NCI-H1436 treated with DMSO at 0.1 percent for 48 hours (cell line): ENCODE measurements at places on chromosomes 13 and 19.

DNA sequence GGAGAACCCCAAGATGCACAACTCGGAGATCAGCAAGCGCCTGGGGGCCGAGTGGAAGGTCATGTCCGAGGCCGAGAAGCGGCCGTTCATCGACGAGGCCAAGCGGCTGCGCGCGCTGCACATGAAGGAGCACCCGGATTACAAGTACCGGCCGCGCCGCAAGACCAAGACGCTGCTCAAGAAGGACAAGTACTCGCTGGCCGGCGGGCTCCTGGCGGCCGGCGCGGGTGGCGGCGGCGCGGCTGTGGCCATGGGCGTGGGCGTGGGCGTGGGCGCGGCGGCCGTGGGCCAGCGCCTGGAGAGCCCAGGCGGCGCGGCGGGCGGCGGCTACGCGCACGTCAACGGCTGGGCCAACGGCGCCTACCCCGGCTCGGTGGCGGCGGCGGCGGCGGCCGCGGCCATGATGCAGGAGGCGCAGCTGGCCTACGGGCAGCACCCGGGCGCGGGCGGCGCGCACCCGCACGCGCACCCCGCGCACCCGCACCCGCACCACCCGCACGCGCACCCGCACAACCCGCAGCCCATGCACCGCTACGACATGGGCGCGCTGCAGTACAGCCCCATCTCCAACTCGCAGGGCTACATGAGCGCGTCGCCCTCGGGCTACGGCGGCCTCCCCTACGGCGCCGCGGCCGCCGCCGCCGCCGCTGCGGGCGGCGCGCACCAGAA is 1.1 kb downstream of the SOX1 start:
- DNase-seq: no peak

DNA sequence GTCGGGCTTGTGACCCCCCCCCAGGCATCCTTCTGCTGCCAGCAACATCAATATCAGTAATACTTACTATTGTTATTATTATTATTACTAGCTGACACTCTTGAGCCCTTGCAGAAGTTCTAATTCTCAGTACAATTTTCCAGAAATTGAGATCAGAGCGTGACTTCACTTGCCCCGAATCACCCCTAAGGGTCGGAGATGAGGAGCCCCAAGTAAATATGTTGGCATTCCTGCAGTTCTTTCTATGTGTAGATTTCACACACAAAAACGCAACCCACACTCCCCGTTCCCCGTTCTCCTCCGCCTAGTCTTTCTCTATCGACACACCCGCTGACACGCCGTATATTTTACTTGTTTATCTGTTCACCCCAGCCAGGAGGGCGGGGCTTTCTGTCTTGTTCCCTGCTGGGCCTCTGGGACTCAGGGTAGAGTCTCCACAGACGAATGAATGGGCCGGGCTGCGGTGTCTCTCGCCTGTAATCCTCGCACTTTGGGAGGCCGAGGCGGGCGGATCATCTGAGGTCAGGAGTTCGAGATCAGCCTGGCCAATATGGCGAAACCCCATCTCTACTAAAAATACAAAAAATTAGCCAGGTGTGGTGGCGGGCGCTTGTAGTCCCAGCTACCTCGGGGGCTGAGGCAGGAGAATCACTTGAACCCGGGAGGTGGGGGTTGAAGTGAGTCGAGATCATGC is 14.7 kb downstream of the TLE5 start:
- peak; percentile 80 for DNase-seq

GRCh38 chr19:42563352-42564210 is 31.1 kb downstream of the CEACAM8 start:
- no peak for DNase-seq

DNA sequence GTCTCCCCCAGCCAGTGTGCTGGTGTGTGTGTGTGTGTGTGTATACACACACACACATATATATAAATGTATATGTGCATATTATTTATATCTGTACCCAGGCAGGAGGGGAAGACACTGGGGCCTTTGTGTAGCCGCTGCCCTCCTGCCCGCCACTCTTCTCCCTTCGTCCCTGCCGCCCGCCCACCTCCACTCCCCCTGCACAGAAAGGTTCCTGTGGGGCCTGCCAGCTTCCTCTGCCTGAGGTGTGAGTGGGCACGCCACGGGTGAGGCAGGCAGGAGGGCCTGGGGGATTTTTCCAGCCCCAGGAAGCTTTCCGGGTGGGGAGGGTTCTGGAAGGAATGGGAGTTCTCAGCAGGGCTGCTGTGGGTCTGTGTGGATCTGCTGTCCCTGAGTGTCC is 6.9 kb downstream of the IRF2BP1 start:
- DNase-seq: no peak

DNA sequence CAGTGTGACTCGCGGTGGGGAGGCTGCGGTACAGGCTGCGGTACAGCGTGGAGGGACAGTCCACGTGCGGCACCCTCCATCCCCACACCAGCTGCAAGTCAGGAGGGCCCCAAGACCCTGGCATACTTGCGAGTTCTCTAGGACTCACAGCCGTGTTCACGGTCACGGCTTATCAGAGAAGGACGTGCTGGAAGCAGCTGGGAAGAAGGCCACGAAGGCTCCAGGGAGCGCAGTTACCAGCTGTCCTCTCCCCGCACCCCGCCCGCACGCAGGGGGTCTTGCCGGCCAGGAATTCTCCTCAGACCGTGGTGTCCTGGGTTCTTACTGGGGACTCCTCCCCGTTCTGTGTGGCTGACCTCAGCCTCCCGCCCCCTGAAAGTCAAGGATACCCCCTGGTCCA is 6.2 kb downstream of the ZNF444 start:
- DNase-seq: no peak

DNA sequence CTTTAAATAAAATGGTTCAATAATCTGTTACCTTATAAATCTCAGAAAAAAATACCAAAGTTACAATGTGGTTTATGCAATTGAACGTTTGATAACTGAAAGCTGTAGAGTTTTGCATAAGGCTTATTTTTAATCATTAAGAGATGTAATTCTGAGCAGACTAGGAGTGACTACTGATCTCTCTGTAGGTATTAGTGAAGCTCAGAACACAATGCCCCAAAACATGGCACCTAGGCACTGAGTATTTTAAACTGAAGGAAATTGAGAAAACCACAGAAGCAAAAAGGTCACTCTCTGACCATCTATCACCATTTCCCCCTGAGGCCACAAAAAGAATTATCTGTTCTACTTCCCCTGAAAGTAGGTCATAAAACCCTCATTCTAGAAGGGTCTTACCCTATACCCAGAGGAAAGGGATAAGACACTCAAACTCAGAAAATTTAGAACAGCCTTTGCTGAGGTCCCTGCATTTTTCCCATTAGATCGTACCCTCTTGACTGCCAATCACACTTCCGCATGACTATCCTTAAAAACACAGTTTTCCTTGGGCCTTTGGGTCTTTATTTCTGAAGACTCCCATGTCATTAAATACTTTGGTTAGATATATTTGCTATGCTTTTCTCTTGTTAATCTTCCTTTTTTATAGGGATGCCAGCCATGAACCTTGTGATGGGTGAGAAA is 158.1 kb downstream of the PCDH9 start:
- DNase-seq: no peak

- DNase-seq: no peak
Measured at GRCh38 chr13:23447927-23448326, 14.4 kb upstream of the SACS start.
